ENCODE measurements at places on chromosomes 7 and 10. TPM values are rescaled to one million over a fixed set of nuclear protein-coding genes. Genes with fewer than 3 reads are reported as not detected.

ZNF853 gene
- total RNA-seq, result 0.51 TPM

ZNF273 gene
- 4.8 TPM for total RNA-seq

PUS7 gene
- total RNA-seq, result 20.1 TPM

SEC23IP gene
- 19.3 TPM for total RNA-seq

UCN3 gene
- not detected for total RNA-seq

ANK3 gene
- total RNA-seq, result not detected

FZD1 gene
- total RNA-seq, result 15.1 TPM

TMEM60 gene
- 9.9 TPM for total RNA-seq

NPY gene
- not detected for total RNA-seq

GSTK1 gene
- 119 TPM for total RNA-seq

NSUN6 gene
- 4.1 TPM for total RNA-seq

TYW1B gene
- 1.6 TPM for total RNA-seq

SPDYE16 gene
- total RNA-seq, result not detected

TLX1 gene
- not detected for total RNA-seq

RADIL gene
- 0.13 TPM for total RNA-seq

KAZALD1 gene
- 62.6 TPM for total RNA-seq

FAM180A gene
- 60.1 TPM for total RNA-seq

Measured in GM23248 (cell line).